ENCODE measurements at places on chromosomes 7 and 10.

GRCh38 chr7:88485821-88486220 is 179.1 kb upstream of the STEAP4 start:
- no peak for DNase-seq

- DNase-seq, result peak; percentile 95
Observed at GRCh38 chr10:76433161-76434005, 1002.0 kb downstream of the LRMDA start.

DNA sequence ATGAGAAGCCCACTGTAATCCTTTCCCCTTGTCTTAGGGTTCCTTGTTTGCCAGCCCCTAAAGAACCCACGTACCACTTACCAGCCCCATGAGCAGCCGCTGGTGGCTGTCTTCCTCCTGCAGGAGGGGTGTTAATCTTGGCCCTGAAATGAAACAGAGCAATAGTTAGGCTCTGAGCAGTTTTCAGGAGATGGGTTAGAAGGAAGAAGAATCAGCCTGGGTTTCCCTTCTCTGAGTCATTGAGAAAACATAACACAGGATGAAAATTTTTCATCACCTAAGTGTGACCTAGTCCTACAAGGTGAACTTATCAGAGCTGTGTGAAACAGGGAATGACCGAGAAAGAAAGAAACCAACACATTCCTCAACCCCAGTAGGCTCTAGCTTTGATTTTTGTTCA is 90.0 kb downstream of the GSAP start:
- DNase-seq, result no peak

DNA sequence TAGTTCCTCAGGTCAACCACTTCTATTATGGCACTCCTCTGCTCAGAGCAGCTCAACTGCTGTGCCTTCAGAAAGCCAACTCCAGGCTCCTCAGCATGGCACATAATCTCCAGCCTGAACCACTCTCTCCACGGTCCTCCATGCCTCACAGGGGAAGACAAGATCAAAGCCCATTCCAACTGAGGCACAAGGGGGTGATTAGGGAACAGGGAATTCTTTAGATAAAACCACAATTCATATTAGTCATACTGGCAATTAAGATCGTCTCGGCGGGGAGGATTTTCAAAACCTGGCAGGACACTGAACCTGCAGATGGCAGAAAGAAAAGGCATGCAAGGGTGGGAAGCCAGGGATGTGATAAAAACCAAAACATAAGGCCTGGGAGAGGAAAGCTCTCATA is 361.6 kb downstream of the FGFR2 start:
- DNase-seq, result no peak

GRCh38 chr7:107939573-107940489 is 48.8 kb downstream of the DLD start:
- DNase-seq, result no peak

- DNase-seq, result no peak
Observed at GRCh38 chr7:148782757-148783456, 84.2 kb downstream of the CUL1 start.

DNA sequence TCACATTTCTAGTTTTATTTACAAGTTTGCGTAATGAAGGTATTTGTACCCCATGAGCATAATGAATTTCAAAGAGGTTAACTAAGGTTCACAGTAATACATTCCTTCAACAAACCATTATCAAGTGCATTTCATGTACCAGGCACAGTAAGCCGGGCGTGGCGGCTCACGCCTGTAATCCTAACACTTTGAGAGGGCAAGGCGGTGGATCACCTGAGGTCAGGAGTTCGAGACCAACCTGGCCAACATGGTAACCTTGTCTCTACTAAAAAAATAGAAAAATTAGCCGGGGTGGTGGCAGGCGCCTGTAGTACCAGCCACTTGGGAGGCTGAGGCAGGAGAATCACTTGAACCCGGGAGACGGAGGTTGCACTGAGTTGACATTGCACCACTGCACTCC is 4.3 kb upstream of the EIF3A start:
- no peak for DNase-seq

GRCh38 chr7:29891766-29892165 is 85.5 kb downstream of the WIPF3 start:
- DNase-seq, result no peak

DNA sequence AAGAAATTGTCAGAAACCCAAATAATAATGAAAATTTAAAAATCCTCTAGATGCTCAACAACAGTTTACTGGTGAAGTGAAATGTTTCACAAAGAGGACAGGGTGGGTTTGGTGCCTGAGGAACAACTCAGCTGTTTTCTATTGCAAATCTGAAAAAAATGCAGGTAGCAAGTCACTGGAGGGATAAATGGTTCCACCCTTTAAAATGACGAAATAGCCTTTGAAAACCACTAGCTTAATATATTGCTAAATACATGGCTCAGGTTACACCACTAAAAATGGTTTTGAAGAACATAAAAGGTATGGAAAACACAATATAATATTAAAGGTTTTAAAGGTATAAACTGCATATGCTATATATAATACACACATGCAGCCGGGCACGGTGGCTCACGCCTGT is 69.5 kb downstream of the LMBR1 start:
- no peak for DNase-seq

DNA sequence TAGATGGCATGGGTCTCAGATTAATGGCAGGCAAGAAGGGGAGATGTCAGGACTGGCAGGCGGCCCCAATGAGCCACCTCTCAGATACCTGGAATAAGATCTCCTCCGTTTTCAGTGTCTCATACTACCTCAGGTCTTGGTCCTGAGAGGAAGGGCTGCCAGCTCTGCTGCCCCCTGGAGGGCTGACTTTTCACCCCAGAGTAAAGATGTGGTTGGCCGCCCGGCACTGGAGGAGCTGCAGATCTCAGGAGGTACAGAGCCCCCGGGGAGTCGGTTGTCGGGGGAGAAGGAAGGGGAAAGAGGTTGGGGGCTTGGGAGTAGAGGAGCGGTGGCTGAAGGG is 642 bp upstream of the COL13A1 start:
- peak; percentile 93 for DNase-seq

DNA sequence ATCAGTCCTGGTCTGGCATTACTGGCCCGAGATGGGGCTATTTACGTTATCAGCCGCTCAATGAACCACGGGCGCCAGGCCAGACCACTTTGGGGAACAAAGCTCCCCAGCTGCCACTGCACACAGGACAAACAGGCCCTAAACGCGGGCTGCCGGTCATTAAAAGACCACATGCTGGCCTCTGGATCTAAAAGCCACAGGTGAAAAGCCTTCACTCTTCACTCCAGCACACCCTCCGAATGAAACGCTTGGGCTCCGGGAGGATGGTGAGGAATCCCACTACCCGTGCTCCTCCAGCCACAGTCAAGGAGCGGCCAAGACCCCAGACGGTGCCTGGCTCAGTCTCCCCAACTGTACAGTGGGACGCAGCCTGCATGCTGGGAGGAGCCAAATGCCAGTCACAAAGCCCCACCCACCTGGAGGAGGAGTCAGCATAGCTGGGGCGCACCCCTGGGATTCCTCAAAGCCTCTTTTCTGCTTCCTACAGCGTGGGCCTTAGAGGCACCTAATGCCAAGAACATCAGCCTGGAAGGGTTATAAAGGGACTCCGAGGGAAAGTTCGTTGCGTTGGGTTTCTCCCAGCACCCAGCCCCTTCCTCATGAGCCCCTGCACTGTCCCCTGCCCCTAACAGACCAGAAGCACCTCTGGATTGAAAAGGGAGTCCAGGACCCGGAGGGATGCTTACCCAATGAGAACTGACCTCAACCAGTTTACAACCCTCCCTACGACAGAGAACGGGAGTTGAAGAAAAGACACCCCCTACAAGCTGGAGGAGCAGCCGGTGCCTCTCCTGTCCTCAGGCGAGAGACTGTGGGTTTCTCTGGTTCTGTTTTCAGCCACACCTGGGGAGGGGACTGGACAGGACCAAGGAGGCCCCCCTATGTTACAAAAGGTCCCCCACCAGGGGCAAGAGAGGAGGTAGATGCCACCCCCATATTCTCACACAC is 4.7 kb downstream of the PDGFA start:
- DNase-seq, result no peak

DNA sequence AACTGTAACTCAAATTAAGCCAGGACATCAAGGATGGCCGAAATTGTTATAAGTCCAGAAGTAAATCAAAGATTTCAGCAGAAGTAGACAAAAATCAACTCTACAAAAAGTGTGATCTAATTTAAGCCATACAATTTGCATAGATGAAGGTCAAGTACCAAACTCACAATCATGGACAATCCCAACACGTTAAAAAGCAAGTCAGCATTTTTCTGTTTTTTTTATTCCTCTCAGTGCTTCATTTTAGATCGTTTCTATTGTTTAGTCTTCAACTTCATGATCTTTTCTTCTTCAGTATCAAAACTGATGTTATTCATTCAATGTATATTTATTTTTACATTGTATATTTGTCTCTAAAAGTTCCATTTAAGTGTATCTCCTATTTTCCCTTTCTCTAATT is 674.3 kb upstream of the PHF14 start:
- DNase-seq, result no peak

- DNase-seq, result no peak
Observed at GRCh38 chr10:37952043-37952755, 24.2 kb downstream of the ZNF25 start.

DNA sequence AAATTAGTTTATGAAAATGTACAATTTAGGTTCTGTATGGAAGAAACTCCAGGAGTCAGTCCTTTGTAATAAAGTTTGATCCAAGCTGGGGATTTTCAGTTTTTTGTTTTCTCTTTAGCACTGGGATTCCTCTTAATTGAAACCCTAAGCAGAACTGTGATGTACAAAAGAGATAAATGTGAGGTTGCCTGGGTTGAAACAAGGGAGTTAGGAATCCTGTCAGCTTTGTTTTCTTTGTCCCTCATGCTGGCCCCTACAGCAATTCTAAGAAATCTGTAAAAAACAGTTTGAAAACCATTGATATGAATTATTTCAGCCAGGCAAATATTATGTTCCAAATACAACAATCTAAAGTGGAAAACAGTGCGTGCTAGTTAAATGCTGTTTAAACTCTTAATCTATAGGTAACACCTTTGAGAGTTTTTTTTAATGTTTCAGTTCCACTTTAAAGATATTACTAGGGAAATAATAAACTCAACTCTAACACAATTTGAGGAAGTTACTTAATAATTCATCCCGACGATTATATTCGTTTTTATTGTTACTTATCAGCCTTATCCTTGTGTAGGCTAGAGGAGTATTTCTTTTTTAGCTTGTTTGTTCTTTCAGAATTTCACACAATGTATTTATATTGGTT is 65.3 kb downstream of the SGCE start:
- no peak for DNase-seq

GRCh38 chr7:130242198-130243014 is 24.3 kb upstream of the CPA2 start:
- peak; percentile 77 for DNase-seq

GRCh38 chr7:98170966-98171365 is 40.3 kb upstream of the BHLHA15 start:
- no peak for DNase-seq

DNA sequence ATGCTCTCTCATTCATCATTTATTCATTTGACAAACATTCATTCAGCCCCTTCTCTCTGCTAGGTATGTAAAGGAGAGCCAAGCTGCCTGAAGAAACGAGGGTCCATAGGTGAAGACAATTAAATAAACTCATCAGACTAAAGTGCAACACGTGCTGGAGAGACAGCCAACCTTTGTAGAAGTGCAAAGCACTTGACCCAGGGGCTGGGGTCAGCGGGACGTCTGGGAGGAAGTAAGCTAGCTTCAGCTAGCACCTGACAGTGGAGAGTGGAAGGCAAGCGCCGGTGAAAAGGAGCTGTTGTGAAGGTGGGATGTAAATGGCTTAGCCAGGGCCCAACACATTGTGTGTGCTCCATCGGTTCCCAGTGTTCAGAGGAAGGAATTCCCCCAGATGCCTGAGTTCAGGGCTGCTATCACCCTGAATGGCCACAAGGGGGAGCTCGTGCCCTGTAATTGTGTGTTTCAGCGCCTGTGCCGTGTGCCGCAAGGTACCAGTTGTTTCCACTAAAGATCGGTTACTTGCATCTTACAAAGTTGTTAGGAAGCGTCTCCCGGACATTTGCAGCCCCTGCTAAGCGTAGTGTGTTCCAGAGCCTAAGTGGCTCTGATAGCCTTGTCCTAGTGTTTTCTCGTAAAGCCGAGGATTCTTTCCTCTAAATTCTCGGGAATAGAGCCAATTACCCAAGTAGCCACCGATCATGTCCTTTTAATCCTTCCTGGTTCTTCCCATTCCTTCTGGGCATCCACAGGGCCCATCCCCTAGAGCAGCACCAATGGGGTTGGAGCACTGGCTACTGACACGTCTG is 30.6 kb downstream of the TLX1 start:
- DNase-seq, result peak; percentile 89

GRCh38 chr7:29987811-29988317 is 1.7 kb downstream of the SCRN1 start:
- DNase-seq, result peak; percentile 68

GRCh38 chr10:74738542-74738941 is 87.9 kb upstream of the KAT6B start:
- no peak for DNase-seq

GRCh38 chr7:116834815-116835504 is 27.4 kb upstream of the CAPZA2 start:
- DNase-seq, result no peak

- no peak for DNase-seq
Observed at GRCh38 chr10:70807556-70807955, 8.2 kb upstream of the SGPL1 start.

- no peak for DNase-seq
Observed at GRCh38 chr7:141840708-141841107, 577 bp downstream of the PRSS37 start.

- peak; percentile 31 for DNase-seq
Observed at GRCh38 chr7:99004216-99004615, 125.9 kb downstream of the TRRAP start.

DNA sequence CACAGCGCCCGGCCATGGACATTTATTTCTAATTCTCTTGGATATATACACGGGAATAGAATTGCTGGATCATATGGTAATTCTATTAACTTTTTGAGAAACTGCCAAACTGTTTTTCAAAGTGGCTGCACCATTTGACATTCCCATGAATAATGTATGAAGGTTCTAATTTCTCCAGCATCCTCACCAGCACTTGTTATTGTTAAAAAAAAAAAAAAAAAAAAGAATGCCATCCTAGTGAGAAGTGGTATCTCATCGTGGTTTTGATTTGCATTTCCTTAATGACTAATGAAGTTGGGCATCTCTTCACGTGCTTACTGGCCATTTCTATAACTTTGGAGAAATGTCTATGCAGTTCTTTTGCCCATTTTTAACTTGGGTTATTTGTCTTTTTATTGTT is 13.5 kb downstream of the CNNM2 start:
- no peak for DNase-seq

DNA sequence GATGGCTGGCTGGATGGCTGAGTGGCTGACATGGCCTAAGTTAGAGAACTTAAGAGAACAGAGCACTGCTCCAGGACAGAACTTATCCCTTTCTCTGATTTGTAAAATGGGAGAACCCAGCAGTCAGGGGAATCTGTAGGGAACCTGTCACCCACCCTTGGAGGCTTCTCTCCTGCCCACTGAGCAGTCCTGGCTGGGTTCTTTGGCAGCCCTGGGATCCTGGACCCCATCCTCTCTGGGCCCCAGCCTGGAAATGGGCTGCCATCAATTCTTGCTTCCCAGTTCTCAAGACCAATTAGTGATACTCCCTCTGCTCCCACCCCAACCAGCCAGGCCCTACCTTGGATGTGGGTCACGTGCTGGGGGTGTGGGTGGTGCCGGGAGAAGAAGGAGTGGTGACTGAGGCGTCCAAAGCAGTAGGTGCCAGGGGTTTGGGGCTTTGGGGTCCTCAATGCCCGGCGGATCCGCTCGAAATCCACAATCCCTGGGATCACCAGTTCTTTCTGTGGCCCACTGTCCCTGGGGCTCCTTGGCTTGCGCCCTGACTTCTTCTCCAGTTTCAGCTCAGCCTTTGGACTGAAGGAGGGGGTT is 3.6 kb downstream of the TBATA start:
- DNase-seq, result no peak

All from islet precursor cell (in vitro differentiated cells).